Stimulated activated CD4-positive, alpha-beta T cell treated with anti-CD3 and anti-CD28 coated beads, Interleukin-1b, Interleukin-23, amount 100 ng/mL, for 1 hour (primary cell): ENCODE measurements at places on chromosomes 11 and 22.

- no peak for DNase-seq
Observed at GRCh38 chr11:7576726-7577290, 63.0 kb downstream of the PPFIBP2 start.

DNA sequence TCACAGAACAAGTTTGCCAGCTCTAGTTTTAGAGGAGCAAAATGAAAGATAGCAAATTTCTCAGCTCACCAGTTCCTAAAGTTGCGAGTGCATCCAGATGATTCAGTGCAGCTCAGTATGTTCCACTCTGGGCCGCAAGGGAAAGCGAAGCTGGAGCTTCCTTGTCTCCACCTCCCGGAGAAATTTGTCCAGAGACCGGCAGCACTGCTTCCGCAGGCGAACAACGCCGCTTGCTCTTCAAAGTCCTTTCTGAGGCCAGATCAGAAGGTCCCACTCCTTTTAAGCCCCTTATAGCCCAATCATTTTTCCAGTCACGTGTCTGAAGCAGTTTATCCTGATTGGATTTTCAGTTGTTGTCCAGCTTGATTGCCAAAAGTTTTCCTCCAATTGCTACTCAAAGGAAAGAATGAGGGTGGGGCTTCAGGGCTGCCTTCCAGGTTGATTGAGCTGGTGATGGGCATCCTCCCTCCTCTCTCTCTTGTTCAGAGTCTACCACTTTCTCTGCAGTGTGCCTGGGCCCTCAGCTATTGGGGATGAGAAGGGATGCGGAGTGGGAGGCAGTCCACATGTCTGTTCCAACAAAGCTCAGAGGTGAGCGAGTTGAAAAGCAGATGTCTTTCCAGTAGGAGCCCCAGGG lies at the start of gene ZNF280A:
Gene ZNF280A, minus strand, starts transcription at position 251 of the 637 bp plus-strand sequence. CDS start 4,640 bp downstream, outside the sequence.
- no peak for DNase-seq

DNA sequence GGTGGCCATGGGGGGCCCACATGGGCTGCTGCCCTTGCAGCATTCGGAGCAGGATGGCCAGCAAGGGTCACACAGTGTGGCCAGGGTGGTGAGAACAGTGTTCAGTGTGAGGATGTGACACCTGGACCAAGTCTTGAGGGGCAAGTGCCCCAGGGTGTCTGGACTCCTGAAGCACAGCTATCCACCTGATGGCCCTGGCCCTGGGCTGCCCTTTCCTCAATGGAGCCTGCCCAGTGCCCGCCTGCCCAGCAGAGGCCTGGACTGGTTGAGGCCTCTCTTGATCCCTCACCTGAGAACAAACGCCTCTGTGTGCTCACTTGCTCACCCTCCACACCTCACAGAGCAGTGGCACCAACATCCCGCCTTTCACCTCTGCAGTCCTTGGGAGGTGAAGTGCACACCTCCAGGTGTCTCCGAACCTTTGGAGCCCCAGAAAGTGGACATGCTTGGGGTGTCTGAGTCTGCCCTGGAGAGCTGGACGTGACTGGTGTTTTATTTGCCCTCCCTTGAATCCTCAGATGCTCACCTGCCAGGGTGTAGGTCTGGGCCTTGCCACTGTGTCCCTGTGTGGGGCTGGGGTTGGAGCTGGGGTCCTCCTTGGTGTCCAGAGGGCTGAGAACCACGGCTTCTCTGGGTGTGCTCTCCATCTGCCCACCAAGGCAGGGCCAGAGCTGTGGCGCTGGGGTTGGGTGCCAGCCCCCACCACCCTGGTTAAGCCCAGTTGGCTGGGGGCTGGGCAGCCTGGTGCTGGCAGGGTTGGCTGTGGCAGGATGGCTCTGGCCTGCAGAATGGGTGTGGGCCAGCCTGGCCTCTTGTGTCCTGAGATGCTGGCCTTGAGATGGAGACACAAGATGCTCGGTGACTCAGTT lies 3.8 kb upstream of the MUC2 start:
- DNase-seq = no peak

DNA sequence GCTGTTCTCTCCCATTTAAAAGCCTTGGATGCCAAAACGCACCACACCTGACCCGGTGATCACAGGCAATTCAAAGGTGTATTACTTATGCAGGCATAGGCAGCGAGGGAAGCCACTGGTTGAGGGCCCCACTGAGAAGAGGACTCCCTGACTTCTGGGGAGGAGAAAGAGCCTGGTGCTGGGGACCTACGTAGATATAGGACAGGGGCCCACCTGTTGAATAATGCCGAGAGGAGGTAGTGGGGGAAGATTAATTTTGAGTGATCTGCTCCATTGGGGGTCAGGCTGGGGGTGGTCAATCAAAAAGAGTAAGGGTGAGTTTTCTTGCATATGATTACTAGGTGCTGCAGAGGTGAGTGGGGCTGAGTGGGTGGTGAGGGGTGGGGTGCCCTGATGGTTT lies 7.8 kb downstream of the LMO2 start:
- no peak for DNase-seq

GRCh38 chr11:110148775-110149744 lies 55.9 kb downstream of the ZC3H12C start:
- no peak for DNase-seq

- DNase-seq = no peak
Observed at GRCh38 chr22:45238957-45239680, 1.6 kb downstream of the KIAA0930 start.

GRCh38 chr11:73340164-73340563 lies 32.1 kb downstream of the ARHGEF17 start:
- no peak for DNase-seq

DNA sequence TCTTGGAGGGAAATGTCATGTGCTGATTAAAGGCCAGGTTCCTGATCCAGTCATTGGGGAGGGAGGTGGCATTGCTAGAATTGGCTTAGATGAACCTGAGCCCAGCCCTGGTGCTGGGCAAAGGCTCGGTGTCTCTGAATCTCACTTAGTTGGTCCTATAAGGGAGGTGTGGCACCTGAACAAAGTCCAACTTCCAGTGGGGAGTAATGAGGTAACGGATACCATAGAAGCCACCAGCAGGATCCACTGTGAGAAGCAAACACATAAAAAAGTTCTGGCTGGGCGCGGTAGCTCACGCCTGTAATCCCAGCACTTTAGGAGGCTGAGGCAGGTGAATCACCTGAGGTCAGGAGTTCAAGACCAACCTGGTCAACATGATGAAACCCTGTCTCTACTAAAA lies 26.6 kb downstream of the PRDM11 start:
- DNase-seq = no peak

- DNase-seq = no peak
Observed at GRCh38 chr11:65390099-65390941, 3.9 kb downstream of the FRMD8 start.

DNA sequence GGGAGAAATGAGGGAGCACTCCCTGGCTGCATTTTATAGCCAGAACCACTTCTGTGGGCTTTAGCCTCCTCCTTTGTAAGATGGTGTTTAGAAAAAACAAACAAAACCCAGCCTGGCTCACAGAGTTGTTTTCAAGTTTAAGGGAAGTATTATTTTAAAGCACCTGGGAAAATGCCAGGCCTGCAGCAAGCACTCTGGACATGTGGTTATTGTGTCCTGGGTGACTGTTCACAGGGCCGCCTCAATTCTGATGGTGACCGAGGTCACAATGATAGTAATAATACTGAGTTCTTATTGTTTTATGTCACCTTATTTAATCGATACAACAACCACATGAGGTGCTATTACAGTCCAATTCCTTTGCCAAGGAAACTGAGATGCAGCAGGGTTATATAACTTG lies 20.7 kb upstream of the SLC22A12 start:
- no peak for DNase-seq

DNA sequence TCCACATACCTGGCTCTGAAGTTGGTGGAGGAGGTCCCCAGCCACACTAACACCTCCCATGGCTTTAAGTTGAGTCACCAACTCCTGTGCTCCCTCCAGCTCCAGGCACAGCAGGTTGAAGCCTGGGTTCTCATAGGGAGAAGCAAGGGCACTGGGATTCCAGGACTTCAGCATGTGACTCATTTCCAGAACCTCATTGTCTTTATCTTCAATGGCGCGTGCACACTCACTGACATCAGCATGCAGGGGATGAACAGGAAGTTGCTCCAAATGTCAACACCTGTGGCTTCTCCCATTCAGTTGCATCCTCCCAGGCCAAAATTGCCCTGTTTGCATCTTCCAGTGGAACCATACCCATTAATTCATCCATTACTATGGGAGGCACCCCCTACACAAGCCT lies 5.8 kb upstream of the UBQLNL start:
- DNase-seq = no peak

- no peak for DNase-seq
Observed at GRCh38 chr11:65773784-65774411, 6.9 kb downstream of the AP5B1 start.

- no peak for DNase-seq
Observed at GRCh38 chr11:19867064-19867463, 154.4 kb downstream of the NAV2 start.

DNA sequence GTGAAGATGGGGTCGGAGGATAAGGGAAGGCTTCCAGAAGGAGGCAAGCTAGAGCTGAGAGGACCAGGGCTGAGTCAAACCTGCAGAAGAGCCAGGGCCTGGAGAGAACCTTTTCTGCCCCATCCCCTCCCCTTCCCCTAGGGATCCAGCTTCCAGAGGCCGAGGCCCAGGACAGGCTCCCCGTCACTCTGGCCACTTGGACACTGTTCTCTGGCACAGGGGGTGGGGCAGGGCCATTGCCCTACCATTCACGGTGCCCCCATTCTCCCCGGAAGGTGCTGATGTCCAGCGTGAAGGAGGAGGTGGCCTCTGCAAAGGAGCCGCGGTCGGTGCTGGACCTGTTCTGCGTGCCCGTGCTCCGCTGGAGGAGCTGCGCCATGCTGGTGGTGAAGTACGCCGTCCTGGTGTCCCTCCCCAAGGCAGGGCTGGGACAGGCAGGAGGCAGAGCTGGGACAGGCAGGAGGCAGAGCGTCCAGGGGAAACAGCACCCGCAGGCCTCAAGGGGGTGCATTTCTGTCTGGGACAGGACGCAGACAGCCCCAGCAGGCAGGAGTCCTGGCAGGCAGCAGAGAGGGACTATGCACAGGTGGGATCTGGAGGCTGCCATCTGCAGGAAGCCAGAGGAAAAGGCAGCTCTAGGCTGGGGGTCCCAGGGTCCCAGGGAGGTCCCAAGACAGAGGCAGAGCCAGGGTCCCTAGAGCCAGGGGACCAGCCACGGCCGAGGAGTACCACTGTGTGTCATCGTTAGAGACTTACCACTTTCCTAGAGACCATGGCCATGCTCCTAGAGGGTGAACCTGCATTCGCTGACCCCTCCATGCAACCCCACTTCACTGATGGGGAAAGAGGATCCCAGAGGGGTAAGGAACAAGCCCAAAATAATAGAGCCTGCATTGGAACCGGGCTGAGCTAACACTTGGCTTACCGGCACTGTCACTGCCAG lies 25.8 kb upstream of the SLC22A12 start:
- no peak for DNase-seq
